Activated CD4-positive, alpha-beta T cell treated with anti-CD3 and anti-CD28 coated beads for 36 hours (primary cell): ENCODE measurements at places on chromosomes 3 and 15. TPM values are rescaled to one million over a fixed set of nuclear protein-coding genes. Genes with fewer than 3 reads are reported as not detected.

PARP15 gene
- 7.8 TPM for total RNA-seq

FBXO40 gene
- not detected for total RNA-seq

GATM gene
- 3.4 TPM for total RNA-seq

OXTR gene
- 0.91 TPM for total RNA-seq

GATA2 gene
- total RNA-seq, result 0.05 TPM
